ENCODE measurements at places on chromosomes 16 and 17.

DNA sequence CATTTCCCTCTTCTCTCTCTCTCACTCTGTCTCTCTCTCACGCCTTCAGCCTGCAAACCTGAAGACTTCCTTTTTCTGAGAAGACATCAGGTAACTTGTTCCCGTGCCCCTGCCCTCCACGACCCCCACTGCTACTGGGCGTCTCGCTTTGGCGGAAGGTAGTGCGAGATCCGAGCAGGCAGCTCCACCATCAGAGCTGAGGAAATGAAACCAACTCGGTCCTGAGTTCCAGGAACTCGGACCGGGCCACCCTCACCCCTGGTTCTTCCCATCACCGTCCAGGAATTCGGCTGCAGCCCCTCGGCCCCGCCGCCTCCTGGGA is 585 bp downstream of the MLKL start:
- DNase-seq, result no peak

DNA sequence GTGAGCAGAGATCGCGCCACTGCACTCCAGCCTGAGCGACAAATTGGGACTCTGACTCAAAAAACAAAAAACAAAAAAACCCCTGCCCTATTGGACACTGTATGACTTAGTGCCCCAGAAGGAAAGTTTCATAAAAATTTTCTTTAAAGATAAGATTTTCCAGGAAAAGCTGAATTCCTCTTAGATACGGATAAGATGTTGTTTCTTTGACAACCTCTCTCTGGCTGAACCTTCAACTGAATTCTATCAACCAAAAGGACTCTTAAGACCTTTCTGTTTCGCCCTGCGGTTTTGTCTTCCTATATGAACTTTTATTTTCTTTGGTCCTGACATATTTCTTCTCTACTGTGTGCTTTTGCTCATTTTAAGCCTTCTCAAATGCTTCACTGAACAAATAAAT is 35.8 kb downstream of the CPPED1 start:
- DNase-seq, result no peak

DNA sequence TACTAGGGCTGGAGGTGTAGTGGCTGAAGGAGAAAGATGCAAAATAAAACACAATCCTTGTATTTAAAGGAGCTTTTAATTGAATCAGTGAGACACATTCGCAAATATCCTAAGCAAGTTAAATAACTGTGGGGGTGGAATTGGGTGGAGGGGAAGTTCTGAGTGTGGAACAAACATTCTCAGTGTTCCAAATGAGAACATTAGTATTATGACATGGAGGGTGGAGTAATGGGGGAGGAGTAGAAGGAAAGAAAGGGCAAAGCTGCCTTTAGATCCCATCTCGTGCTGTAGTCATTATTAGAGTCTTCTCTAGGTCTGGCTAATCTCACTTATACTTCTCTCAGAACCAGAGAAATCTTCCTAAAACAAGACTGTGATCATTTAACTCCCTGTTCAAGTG is 169.7 kb downstream of the ANKFN1 start:
- DNase-seq, result no peak

DNA sequence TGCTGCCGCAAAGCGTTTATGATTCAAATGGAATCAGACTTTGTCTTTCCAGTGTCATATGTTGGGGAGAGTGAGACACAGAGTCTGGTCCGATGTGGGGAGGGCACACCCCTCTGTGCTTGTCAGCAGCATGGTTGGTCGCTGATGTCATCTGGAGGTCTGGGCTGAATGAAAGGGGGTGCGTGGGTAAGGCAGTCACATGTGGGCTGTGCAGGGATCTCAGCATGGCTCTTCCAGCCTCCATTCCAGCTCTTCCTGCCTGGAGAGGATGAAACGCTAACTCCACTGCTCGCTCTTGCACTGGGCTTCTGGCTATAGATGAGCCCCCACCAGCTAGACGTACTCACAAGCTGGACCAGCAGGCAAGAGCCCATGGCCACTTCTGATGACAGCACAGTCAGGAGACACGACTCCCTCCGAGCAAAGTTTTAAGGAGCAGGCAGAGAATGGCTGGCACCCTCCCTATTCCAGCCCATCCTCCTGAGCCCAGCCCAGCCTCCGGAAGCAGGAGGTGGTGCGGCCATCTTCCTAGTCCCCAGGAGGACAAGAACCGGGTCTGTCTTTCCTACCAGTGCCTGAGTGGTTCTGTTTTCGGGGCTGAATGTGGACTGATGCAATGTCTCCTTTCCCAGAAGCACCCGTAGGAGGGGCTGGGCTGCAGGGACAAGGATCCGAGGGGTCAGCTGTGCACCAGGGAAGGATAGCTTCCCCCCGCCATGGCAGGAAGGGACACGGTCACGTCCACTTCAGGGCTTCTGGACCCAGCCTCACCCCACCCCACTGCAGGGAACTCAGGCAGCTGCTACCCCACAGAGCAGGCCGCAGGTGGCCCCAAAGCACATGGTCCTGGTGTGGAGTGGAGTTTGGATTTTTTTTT is 41.5 kb upstream of the CBFA2T3 start:
- DNase-seq, result no peak

DNA sequence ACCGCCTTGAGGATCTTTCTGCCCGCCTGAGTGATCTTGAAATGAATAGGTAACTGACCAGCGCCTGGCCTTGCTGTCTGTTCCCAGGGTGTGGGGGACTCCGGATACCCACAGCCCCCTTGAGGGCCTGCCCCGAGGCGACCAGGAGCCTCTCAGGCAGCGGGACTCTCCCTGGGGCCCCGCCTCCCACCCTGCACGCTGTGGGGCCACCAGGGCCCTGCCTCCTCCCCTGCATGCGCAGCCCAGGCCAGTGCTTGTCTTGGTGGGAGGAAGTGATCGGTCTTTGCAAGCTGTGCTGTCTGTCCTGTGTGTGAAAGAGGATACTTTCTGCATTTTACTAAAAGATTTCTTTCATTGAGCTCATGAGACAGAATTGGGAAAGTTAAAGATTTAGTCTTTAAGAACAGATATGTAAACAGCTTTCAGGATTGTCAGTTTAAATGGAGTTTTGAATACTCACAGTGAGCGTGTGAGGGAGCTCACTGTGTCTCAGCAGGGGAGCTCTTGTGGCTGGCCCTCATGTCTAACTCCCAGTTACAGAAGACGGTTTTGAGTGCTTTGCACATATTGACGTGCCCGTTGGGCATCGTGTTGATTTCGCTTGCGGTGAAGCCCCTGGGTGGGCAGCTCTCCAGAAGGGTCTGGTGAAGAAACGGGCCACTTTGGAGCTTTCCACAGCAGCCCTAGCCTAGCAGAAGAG is 36.1 kb upstream of the CAPN15 start:
- DNase-seq, result no peak

DNA sequence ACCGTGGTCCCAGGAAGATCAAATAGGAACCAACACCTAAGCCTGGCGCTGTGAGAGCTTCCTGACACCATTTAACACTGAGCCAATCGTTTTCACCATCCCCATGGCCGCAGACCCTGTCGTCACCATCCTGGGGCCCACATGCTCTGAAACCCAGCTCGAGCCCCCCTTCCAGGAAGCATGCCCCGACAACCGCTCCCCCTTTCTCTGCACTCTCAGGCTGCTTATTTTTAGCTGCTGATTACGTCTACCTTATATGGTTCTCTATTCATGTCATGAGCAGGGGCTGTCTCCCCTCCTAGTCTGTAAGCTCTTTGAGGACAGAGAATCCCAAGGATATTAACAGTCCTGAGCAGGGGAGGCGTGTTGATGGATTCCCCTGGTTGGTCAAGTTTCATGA is 10.5 kb downstream of the SRL start:
- DNase-seq, result no peak

DNA sequence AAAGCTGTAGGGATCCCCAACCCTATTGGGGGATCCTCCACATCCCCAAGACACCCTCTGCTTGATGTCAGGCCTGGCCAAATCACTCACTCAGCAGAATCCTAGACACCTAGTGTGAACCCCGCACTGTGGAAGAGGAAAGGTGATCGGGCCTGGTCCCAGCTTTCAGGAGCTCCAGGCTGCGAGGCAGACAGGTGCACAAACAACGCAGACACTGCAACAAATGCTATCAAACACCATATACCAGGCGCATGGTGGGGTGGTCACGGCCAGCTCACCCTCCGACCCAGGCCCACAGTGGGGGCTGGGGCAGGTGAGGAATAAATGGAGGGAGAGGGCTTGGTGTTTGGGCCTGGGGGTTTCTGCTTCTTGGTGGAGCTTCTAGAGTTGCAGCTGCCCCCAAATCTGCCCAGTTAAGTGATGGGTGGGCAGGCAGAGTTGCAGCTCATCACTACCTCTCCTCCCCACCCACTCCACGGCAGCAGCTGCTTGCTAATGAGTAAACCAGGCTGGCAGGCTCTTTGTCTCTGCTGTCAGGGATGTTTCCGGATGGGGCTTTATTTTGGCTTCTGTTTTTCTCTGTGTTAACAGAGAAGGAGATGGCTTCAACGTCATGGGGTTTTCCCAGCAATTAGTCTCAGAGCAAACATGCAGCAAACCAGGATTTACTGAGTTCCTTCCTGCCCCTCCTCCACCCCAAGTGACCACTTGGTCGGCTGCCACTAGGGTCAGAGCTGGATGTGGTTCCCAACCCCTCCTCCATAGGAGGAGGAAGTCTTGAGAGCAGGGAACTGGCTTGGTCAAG is 46.6 kb downstream of the PECAM1 start:
- no peak for DNase-seq

DNA sequence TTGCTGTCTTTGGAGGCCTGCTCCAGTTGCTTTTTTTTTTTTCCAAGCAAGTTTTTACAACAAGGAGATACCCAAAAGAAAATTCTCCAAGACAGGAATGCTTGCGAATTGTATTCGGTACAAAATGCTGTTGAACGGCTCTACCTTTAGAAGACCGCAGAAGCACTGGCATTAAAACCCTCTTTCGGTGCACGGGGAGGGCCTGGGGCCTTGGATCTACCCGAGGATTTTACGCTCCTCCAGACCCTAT is 1.3 kb upstream of the HELZ start:
- DNase-seq, result no peak

- DNase-seq, result no peak
These were observed 20.8 kb downstream of the FOXF1 start for GRCh38 chr16:86531191-86531545.

DNA sequence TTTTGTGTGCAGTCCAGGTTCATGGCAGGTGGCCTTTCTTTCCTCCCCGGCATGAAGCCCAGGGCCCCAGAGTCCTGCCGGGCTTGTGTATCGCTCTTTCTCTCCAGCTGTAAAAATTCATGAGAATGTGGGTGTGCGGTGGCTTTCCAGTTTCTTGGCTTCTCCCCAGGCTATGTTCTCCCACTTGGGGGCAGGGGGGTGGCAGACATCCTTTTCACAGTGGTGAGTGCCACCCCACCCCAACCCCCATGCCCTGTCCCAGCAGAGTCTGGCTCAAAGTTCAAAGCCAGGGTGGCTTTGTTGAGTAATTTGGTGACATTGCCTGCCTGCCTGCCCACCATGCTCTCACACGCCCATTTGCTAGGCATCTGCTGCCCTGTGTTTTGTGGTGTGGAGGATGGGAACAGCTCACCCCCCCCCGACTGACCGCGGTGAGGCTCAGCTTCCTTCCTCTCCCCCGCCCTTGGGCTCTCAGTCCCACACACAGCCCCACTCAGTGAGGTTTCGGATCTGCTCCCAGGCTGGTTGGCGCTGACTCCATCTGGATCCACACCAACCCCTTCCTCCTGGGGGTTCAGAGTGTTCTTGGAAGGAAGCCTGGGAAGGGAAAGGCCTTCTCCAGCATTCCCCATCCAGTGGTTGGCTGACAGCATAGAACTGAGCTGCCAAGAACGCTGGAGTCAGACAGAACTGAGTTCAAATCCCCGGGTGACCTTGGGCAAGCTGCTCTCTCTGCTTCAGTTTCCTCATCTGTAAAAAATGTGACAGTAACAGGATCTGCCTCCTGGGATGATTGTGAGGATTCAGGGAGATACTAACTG is 36.0 kb downstream of the CHD9 start:
- DNase-seq, result no peak

GRCh38 chr16:50705436-50706110 is 12.2 kb downstream of the NOD2 start:
- DNase-seq, result no peak

- no peak for DNase-seq
These were observed 36.0 kb upstream of the PVALEF start for GRCh38 chr17:81129289-81129688.

DNA sequence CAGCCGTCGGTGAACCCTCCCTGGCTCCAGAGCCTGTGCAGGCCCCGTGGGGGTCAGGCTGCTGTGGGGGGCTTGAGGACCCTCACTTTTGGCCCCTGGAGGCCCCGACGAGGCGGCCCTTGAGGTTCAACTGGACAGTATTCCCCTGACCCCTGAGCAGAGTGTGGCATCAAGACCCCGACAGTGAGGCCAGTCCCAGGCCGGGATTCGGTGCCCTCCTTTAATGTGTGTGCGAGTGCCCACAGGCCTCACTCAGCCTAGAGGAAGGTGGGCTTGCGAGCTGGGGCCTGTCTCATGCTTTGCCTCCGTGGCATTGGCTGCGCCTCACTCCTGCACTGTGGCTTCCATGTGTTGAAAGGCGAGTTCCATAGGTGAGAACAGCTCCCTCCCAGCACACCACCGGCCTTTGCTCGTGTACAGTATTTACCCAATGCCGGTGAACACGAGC is 94.5 kb downstream of the METRNL start:
- DNase-seq, result no peak

DNA sequence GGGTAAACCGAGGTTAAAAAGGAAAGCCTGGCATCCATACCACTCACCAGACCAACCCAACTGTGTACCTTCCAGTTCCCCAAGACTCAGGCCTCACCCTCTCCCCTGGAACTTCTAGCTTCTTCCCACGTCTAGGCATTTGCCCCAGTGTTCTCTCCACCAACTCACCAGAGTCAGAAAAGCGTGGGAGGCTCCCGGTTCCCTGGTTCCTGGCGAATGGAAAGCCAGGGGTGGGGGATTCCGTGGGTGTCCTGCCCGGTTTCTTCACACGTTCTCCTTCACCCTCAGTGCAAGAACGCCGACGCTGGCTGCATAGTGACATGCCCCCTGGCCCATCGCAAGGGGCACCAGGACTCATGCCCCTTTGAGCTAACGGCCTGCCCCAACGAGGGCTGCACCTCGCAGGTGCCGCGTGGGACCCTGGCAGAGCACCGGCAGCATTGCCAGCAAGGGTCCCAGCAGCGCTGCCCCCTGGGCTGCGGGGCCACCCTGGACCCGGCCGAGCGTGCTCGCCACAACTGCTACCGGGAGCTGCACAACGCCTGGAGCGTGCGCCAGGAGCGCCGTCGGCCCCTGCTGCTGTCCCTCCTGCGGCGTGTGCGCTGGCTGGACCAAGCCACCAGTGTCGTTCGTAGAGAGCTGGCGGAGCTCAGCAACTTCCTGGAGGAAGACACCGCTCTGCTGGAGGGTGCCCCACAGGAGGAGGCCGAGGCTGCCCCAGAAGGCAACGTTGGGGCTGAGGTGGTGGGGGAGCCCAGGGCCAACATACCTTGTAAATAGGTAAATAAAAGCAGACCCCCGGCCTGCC is 1.7 kb downstream of the RNF151 start:
- DNase-seq, result no peak

GRCh38 chr16:64398793-64399192 is 723.1 kb downstream of the CDH11 start:
- no peak for DNase-seq

GRCh38 chr17:13078591-13079385 is 61.0 kb upstream of the ELAC2 start:
- DNase-seq, result no peak

DNA sequence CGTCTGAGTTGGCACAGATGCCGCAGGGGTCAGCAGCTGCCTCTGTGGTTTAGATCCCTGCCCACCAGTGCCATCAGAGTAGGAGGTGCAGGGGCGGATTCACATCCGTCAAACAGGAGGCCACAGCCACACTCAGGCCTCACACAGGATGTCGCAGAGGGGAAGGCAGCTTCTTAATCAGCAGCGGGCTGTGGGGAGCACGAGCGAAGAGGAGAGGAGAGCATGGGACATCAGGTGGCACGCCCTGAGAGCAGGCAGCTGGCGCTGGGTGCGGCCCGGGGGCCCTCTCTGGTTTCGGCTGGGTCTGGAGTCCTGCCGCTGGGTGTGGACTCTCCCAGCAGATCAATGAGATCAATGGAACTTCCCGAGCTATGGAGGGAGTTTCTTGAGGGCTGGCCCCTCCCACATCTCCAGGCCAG is 9.6 kb downstream of the LLGL2 start:
- no peak for DNase-seq

Measured in NCI-H460 (cell line).